CD4-positive, CD25-positive, alpha-beta regulatory T cell (primary cell): ENCODE measurements at places on chromosomes 7 and 10.

DNA sequence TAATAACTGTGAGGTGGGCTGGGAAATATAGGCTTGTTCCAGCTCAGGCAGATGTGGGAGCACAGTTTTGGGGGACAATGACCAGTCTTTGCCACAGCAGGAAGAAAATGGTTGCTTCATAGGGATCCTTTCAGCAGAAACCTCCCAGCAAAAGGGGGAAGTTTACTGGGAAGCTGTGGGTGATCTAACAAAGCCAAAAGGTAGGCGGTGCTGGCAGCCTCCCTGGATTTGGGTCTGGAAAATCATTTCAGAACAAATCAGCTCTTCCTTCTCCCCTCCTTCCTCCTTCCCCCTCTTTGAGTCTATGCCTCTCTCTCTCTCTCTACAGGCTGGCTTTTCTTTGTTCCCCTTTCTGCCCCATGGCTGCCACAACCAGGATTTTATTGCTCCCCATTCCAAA, 16.2 kb downstream of the RPS24 start:
- DNase-seq, result no peak

DNA sequence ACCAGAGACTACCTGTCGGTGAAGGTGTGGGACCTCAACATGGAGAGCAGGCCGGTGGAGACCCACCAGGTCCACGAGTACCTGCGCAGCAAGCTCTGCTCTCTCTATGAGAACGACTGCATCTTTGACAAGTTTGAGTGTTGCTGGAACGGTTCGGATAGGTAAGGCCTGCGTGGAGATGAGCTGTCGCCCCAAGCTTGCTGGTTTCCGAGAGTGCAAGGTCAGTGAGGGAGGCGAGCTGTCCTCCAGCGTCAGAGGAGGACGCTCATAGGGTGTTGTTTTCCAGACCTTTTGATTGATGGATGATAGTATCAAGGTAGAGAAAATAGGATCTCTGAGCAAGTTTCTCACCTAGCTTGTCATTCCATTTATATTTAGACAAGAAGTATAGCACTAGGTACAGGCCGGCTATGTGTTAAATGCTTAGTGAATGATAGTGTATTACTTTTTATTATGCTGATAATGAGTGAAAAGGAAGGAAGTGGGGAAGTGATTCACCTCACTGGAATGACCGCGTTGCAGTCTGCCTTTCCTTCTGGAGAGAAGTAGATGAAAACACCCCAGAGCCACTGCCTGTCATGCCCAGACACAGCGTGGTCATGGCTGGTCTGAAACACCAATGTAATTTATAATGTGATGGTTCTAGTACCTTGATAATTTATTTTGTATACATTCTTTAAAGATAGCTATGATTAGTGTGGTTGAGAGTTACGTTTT, 33.9 kb downstream of the BNIP3 start:
- DNase-seq, result no peak

DNA sequence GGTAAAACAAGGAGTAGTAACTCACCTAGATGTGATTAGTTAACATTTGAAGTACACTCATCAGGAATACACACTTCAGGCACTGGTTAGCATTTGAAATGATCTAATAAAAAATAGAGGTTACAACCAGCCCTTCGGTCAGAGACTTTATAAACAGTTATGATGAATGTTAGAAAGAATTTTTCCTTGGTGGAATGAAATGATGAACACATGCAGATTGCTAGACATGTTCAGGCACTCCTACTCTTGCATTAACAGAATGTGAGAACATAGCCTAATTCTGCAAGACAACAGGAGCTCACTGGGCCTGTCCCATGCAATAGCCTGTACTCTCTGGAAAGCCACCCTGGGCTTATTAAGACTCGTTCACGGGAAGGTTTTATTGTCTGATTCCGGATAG, 47.3 kb upstream of the TECTB start:
- no peak for DNase-seq

- no peak for DNase-seq
These were observed 386.5 kb upstream of the MKI67 start for GRCh38 chr10:128512767-128513166.

DNA sequence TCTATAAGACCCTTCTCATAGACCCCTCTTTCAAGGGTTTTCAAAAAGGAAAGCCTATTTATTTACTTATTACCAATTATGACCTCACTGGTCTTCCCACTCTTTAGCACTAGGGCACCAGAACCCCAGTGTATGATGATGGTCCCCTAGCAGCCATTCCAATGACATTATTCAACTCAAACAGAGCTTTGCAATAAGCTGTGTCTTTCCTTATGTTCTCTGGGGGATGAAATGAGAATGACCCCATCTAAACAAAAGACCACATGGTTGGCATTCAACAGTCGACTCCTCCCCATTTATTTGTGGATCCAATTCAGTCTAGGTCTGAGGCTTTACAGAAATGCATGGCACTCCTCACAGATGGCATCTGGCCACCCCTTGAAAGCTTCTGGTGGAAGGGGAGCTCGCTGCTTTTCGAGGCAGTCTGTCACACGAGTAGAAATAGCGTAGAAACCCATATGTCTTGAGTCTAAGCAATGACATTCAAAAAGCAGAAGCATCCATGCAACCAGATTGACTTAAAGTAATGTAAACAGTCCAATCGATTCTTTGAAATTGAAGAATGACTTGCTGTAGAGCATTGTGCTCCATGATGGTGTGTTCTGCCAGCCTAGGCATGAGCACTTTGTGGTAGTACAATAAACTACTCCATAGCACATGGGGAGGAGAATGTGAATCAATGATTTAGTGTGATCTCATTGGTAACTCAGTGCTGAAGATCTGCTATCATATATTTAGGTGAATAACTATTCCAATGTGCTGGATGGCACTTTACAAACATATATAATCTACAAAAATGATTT, 29.8 kb downstream of the NRP1 start:
- no peak for DNase-seq

DNA sequence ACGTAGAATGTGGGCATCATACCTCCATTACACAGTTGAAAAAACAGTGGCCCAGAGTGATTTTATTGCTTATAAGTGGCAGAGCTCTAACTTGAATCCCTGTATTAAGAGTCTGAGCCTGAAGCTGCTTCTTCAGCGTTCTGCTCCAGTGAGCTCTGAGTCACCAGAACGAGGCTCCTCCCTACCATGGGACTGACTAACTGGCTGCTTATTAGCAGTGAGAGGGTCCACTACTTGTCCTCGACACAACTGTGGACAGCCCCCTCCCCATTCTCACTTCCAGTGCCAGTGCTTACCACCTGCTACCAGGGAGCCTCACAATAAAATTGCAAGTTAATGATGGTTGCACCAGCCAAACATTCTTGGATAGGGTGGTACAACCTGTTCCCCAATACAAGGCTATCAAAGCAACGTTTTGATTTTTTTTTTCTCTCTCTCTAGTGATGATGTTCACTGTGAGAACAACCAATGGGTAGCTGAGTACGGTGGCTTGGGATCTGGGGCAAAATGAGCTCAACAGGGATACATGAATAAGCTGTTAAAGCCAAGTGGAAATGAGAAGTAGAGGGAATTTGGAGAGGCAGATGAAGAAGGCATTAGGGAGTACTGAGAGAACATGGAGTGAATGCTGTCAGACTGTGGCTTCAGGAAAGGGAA, 2.7 kb upstream of the NRG3 start:
- no peak for DNase-seq
